ENCODE measurements at places on chromosomes 3 and 15. TPM values are rescaled to one million over a fixed set of nuclear protein-coding genes. Genes with fewer than 3 reads are reported as not detected.

C3orf49 gene
- not detected for total RNA-seq

TRIP4 gene
- 6.1 TPM for total RNA-seq

CFAP161 gene
- total RNA-seq: 2.0 TPM

GRAMD1C gene
- total RNA-seq: 0.10 TPM

WDR93 gene
- total RNA-seq: 0.08 TPM

C3orf70 gene
- not detected for total RNA-seq

RASL12 gene
- total RNA-seq: not detected

EIF4G1 gene
- 497 TPM for total RNA-seq

DUOXA2 gene
- total RNA-seq: not detected

SIAH2 gene
- total RNA-seq: 133 TPM

TRAK1 gene
- total RNA-seq: 190 TPM

ATP10A gene
- total RNA-seq: not detected

DNA sequence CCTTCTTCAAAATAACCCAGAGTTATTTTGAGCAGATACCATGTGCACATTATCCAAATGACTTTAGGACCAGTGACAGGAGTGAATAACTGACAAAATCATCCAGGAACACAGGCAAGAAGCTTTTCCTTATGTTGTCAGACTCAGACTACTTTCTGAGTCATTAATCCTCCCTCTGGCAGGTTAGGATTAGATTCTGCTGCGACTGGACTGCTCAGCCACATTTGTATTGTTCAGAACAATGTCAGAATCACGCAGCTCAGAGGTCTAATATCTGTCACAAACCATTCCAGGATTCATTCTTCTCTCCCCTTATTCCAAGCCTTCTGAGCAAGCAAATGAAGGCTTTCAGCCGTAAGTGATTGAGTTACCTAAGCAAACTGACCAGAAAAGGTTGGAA lies 34.8 kb upstream of the FAM174B start:
- no peak for DNase-seq

DNA sequence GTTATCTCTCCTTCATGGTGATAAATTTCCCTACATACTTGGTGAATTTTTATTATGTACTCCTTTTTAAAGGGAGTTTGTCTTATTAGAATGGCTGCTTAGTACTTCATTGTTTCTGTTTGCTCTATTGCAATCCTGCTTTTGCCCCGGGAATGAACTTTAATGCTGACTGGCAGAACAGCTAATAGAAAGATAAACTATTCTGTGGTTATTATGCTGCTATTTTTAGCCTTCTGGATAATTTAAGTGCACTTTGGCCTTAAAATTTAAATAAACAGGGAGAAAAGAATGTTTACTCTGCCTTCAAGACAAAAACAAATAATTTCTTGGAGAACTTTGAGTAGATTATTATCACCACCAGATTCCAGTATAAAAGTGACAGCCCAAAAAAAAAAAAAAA lies 413.8 kb upstream of the CCDC54 start:
- no peak for DNase-seq

DNA sequence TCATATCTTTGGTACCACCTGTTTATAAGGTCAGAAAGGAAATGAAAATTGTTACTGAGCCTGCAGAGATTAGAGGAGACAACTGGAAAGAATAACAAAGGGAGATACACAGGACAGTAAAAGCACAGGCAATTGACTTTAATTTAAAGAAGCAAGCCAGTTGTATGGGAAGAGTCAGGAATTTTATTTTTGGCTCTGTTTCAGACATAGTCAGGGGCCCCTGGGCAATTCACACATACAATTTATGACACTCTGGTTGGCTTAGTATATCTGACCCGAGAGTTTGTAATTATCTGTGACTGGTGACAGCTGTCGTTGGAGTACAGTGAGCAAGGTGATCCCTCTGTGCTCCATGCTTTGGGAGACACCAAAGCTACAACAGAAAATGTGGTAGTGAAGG lies 591.9 kb upstream of the NECTIN3 start:
- DNase-seq: no peak

DNA sequence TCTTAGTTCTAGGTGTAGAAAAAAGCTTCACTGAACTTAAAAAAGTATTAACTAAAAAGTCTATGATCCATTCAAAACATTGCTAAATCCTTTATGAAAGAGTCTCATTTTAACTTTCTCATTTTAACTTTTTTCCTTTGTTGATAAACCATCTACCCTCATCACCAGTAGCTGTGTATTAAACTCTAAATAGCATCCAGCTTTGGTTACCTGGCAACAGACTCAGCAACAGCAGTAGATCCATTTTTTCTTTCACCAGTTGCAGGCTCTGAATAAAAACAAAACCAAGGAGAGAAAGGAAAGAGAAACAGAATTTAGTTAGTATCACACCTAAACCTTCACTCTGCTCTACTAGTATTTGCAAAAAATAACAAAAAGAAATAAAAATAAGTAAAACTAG lies 51.6 kb downstream of the TP53BP1 start:
- no peak for DNase-seq

GRCh38 chr3:149850787-149851584 lies 38.0 kb downstream of the RNF13 start:
- no peak for DNase-seq

DNA sequence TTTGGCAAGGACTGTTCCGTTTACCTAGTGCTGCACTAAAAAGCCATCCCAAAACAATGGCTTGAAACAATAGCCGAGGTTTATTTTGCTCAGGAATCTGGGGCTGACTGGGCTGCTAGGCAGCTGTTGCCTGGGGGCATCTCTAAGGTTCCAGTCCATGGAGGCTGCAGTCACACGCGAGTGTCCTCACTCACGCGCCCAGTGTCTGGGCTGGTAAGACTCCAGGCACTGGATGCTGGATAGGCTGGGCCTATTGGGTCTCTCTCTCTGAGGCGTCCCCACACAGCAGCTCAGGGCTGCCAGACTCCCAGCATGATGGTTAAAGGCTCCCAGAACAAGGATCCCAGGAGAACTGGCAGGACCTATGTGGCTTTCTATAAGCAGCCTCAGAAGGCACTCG lies 34.2 kb downstream of the ALS2CL start:
- DNase-seq: no peak

DNA sequence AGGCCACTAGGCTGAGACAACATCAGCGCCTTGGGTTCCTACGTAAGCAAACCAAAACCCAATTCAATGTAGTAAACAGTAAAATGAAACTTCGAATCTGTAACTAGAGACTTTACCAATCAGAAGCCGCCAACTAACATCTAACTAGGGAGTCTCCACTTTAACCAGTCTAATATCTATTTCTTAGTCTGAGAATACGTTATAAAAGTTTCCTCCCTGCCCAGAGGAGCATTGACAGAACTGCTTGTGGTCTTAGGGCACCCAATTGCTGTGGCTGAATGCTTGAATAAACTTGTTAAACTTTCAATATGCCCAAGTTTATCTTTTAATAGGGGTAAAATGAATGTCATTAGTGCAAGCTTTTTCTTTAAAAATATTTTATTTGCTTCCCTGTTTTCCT lies 4.3 kb downstream of the CP start:
- no peak for DNase-seq

GRCh38 chr3:150605998-150606641 lies 3.0 kb downstream of the SELENOT start:
- DNase-seq: no peak

DNA sequence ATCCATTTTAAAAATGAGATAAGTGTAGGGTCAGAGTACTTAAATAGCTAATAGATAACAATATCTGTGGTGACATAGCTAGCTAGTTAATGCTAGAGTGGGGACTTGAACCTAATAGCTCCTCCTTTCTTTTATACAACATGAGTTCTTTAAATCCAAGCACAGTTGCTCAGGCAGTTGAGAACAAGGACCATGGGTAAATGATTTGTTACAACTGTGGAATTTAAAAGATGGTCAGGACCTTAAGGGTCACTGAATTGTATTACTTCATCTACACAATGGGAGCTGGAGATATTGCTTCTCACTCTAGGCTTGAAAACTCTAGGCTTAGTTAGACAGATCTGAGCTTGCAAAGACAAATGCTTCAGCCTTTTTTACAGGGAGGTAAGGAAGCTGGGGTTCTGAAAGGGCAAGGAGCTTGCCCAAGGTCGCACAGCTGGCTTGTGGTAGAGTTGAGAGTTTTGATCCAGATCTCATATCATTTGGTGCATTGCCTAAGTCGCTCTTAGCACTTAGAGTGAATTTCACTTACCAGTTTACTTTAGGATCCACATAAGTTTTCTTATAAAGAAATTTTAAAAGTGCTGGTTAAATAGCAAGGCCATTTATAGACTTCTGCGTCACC lies 90.2 kb downstream of the EDEM1 start:
- DNase-seq: no peak

DNA sequence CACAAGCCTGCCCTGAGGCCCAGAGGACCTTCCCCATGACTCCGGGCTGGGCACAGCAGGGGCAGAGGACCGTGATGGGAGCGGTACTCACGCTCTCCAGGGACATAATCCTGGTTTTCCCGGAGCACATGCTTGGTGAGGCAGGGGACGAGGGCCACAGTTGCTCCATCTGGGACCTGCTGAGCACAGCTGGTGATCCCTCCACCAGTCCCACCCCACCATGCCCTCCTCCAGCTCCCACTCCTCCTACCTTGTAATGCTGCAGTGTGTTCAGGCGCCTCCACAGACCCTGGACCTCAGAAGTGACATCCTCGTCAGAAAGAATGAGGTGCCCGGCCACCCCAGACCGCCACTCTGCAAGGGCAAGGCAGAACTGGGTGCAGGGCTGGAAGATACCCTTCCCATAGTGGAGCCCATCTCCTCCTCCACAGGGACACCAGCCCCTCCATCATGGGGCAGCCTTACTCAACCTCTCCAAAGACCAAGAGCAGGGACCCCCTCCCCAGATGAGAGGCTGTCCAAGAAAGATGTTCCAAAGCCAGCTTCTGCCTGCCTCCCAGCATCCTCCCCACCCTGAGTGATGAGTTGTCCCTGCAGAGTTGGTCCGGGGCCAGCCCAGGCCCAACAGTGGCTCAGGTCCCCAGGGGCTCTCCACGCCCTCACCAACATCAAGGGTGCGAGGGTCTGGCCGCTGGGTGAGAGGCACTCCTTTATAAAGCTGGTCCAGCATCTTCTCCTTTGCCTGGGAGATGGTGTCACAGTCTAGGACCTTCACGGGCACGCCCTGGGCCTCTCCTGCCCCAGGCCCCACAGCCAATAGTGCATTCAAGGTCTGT lies 19.5 kb downstream of the PLXNB1 start:
- DNase-seq: no peak

DNA sequence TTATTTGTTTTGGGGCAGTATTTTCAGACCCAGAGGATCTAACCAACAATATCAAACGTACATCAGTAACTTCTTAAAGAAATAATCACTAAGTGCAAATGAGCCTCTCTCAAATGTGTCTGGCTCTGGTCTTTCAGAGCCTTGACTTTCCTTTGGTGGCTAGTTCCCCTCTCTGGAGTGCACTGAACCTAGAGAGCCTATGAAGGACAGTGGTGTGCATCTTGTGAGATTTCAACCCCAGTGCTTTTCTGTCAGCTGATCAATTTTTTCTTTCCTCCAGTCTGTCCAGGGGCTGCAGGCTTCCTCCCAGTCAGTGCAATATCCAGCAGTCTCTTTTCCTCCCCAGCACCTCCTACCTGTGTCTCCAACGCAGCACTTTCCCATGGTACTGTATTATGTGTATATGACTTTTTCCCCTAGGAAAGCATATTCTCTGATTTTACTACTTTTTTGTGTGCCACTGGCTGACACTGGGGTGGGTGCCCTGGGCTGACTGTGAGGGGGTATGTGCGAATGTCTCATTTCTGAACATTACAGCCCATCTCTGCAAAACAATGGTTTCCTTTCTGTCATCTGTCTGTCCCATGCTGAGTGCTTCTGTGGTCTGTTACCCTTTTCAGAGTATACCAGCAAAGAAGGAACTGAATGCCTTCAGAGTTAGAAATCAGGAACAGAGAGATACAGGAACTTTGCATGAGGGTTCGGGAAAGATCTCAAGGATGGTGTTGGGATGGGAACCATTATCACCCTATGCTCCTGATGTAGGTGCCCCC lies 98.8 kb downstream of the ARPP21 start:
- no peak for DNase-seq

GRCh38 chr3:73270839-73271483 lies 209.5 kb downstream of the EBLN2 start:
- no peak for DNase-seq

- DNase-seq: peak; percentile 57
Measured at GRCh38 chr15:100383302-100384107, 41.7 kb upstream of the ADAMTS17 start.

- DNase-seq: no peak
Measured at GRCh38 chr15:55402707-55403106, 5.5 kb downstream of the CCPG1 start.

- DNase-seq: no peak
Measured at GRCh38 chr15:80893777-80894176, 95.8 kb downstream of the MESD start.

GRCh38 chr3:135229018-135229495 lies 434.0 kb downstream of the EPHB1 start:
- peak; percentile 6 for DNase-seq

GRCh38 chr15:77646104-77646694 lies 13.5 kb upstream of the LINGO1 start:
- DNase-seq: peak; percentile 17

DNA sequence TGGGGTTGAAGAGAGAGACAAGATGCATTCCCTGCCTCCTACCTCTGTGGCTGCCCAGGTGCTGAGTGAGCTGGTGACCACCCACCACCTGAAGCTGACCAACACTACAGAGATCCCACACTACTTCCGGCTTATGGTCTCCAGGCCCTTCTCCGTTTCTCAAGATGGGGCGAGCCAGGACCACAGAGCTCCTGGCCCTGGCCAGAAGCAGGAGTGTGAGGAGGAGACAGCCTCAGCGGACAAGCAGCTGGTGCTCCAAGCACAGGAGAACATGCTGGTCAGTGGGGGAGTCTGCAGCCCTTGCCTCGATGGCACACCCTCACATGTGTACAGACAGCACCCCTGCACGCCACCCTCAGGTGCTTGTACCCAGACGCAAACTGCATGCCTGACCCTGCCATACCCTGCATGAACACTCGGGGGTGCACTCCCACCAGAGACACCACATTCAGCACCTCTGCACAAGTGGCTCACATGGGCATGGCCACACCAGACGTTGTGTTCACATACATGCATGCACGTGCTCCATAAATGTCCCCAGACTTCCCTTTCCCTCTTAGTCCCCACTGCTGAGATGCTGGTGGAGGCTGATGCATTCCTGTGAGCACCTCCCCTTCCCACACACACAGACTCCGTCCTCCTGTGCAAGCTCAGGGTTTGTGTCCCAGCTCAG lies 19.0 kb downstream of the ACAA1 start:
- peak; percentile 65 for DNase-seq

All from HT-29 (cell line).